ENCODE measurements at places on chromosomes 5 and 9.

GRCh38 chr5:72267685-72268084 lies 52.4 kb downstream of the MRPS27 start:
- no peak for DNase-seq

- no peak for DNase-seq
Observed at GRCh38 chr9:121295662-121296191, 27.8 kb downstream of the GSN start.

GRCh38 chr9:136847088-136847825 lies 2.0 kb upstream of the PHPT1 start:
- peak; percentile 85 for DNase-seq

GRCh38 chr9:108772301-108772894 lies 83.4 kb downstream of the ACTL7B start:
- DNase-seq, result no peak

DNA sequence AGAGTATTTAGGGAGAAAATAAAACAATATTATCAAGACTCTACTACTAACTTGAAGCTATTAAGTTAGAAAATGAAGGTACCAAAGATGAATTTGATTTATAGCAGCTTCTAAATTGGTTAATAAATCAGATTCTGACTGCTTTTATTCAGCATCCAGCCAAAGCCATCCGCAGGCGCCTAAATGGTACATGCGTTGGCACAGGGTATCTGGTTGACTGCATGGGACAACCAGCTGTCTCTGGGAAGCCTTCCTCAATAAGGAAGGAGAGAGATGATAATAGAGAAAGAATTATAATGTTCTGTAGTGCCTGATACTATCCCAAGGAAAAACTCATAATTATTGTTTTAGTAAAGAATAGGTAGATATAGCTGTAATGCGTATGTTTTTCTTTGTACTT lies 9.1 kb upstream of the TRPM3 start:
- DNase-seq, result no peak

DNA sequence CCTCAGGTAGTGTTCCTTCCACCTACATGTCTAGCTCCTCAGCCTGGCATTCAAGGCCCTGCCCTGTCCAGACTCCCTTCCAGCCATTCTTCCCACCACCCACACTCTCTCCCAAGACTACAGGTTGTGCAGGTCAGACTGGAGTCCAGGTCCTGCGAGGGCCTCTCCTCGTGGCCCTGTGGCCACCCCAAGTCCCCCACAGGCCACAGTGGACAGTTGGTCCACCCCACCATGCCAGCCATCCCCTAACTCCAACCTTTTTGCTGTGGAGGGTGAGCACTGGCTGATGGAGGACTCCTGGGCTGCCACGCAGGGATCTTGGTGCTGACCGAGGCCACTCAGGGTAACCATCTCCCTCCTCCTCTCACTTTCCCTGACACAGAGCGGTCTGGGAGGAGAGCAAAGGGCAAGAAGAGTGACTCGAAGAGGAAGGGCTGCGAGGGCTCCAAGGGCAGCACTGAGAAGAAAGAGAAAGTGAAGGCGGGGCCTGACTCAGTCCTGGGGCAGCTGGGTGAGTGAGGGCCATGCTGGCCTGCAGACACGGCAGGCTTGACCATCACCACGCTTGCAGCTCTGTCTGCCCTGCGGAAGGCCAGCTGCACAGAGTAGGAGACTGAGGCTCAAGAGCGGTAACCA lies 51.0 kb downstream of the JADE2 start:
- no peak for DNase-seq

GRCh38 chr9:75448281-75448680 lies 360.0 kb downstream of the OSTF1 start:
- DNase-seq, result no peak

- DNase-seq, result peak; percentile 84
Observed at GRCh38 chr9:91395553-91396471, 27.8 kb downstream of the NFIL3 start.

DNA sequence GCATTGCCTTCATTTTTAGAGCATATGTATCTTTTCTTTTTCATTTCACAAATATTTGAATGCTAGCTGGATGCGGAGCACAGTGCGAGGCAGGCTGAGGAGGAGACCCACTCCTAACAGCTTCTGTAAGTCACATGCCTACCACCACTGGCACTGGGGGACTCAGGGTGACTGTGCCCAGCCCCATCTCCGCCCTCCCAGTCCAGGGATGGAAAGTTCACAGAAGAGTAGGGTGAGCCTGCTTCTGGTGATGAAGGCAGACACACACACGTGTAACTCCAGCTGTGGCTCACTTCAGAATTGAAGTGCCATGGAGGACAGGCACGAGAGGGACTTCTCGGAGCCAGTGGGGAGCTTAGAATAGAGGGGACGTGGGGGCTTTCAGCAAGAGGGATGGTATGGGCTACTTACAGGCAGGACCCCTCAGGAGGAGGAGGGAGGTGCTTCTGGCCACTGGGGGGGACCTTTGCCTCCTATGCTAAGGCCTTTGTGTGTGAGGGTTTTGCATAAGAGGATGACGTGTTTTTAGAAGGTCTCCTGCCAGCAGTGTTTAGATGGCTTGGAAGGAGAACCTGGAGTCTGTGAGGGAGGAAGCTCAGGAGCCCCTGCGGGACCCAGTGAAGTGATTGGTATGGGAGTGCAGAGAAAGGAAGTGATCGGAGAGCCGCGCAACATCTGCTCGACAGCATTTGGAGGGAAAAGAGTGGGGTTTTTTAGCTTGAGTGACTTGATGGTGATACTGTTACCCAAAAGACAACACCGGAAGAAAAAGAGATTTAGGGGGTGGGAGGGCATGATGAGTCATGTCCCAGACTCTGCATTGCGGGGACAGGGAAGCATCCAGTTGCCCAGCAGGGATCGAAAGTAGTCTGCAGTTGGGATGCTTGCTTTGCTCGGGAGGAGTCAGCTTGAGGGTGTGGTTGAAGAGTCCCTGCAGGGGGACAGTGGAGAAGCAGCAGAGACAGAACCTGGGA lies 163.5 kb upstream of the OTULINL start:
- no peak for DNase-seq

DNA sequence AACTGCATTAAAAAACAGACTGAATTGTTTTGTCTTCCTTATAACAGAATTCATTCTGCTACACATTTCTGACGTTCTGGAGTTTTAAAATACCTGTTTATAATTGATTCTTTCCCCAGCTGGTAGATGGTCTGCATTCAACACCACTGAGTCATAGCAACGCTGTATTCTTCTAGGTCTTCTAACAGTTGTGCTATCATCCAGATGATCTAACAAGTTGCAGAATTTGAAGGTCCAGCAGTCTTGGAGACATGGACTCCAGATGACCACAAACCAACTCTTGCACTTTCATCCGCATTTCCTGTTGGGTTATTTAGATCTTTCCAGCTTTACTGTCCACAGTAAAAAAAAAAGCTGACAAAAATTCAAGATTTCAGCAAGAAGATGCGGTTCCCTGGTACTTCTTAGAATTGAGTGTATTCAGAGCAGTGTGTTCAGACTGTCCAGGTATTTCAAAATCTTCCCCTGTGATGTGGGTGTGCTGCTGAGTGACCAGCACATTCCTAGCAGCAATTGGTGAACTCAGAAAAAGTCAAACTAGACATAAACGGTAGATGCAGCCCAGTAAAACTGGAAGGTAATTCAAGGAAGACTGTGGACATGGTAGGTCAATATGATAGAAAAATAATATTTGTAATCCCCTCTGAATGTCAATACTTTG lies 50.2 kb downstream of the CSNK1A1 start:
- DNase-seq, result no peak

DNA sequence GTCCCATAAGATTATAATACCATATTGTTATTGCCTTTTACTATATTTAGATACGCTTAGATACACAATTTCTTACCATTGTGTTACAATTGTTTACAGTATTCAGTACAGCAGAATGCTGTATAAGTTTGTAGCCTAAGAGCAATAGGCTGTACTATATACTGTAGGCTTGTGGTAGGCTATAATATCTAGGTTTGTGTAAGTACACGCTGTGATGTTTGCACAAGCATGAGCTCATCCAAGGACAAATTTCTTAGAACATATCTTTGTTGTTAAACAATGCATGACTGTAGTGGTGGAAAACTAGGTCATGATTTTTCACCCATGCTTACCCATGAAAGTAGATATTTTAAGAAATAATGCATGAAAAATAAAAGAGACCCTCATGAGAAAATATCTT lies 509.4 kb upstream of the CDH18 start:
- DNase-seq, result peak; percentile 20

DNA sequence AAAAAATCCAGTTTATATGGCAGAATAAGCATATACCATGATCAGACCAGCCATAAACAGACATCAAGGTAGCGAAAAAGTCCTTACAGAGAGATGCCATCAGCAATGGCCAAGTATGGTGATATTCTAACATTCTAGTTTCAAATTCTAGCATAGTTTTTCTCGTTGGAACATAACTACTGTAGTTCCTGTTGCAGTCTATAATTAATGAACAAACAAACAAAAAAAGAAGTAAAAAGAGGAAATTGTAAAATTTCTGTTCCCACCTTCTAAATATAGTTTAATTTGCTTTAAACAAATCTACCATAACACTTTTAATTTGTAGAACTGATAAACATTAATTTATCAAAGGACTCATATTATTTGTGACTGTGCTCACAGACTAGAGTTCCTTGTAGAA lies 9.9 kb upstream of the CD180 start:
- DNase-seq, result no peak

GRCh38 chr9:120265791-120266190 lies 314.2 kb downstream of the CDK5RAP2 start:
- peak; percentile 6 for DNase-seq

- DNase-seq, result peak; percentile 27
Observed at GRCh38 chr9:136201609-136202453, 3.1 kb downstream of the LHX3 start.

DNA sequence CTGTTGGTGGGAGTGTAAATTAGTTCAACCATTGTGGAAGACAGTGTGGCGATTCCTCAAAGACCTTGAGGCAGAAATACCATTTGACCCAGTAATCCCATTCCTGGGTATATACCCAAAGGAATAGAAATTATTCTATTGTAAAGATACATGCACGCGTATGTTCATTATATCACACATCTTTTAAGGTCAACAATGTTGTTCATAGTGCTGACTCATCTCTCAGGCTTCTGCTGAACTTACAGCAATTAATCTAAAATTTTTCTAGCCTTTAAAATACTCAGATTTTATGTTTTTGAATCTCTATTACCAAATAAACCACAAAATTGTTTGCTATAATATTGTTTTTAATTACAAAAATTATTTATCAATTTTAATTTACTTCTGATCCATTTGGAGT lies 38.8 kb upstream of the ZNF618 start:
- DNase-seq, result no peak

- peak; percentile 57 for DNase-seq
Observed at GRCh38 chr5:68285851-68286611, 70.5 kb downstream of the PIK3R1 start.

Data from epithelial cell of esophagus (primary cell).